Activated naive CD8-positive, alpha-beta T cell treated with anti-CD3 and anti-CD28 coated beads, Interleukin-2, amount 50 U/mL, for 16 hours (primary cell): ENCODE measurements at places on chromosomes 1 and 21.

GRCh38 chr1:192652159-192652558 is 16.2 kb downstream of the RGS13 start:
- DNase-seq, result no peak

DNA sequence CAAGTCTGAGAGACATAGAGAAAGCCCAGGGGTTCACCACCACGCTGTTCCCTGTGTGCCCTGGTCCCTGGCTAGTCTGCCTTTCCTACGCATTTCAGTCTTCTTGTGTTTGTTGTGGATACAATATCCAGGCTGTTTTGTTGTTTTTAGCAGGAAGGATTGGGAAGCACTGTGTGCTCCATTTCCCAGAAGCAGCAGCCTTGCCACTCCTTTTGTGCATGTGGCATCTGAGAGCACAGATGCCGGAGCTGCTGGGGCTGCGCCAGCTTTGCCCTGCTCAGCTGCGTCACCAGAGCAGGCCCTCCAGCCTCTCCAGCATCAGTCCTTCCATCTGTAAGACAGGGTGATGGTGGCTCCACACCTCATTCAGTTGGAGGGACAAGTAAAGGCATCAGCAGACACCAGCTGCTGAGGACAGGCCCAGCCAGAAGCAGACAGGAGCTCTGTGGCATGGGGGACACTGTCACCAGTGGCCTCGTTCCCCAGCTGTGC is 94.4 kb upstream of the COL6A1 start:
- no peak for DNase-seq

DNA sequence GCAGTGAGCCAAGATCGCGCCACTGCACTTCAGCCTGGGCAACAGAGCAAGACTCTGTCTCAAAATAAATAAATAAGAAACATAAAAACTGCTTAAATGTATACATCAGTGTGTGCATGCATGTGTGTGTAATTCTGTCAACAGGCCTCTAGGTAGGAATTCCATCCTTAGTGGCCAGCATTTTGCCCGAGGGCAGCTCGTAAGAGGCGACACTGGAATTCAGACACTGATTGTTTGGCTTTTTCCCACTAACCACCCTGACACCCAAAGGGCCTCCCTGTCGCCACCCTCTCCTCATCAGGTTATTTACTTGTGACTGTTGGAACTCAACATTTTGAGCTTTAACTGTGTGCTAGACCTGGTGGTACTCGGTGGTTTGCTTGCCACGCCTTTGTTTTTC is 64.0 kb upstream of the KIF1B start:
- no peak for DNase-seq

GRCh38 chr1:227938911-227939790 is 8.6 kb downstream of the WNT9A start:
- no peak for DNase-seq

- DNase-seq, result no peak
These were observed 34.5 kb downstream of the LRRN2 start for GRCh38 chr1:204650911-204651570.
